ENCODE measurements at places on chromosomes 5 and 9.

DNA sequence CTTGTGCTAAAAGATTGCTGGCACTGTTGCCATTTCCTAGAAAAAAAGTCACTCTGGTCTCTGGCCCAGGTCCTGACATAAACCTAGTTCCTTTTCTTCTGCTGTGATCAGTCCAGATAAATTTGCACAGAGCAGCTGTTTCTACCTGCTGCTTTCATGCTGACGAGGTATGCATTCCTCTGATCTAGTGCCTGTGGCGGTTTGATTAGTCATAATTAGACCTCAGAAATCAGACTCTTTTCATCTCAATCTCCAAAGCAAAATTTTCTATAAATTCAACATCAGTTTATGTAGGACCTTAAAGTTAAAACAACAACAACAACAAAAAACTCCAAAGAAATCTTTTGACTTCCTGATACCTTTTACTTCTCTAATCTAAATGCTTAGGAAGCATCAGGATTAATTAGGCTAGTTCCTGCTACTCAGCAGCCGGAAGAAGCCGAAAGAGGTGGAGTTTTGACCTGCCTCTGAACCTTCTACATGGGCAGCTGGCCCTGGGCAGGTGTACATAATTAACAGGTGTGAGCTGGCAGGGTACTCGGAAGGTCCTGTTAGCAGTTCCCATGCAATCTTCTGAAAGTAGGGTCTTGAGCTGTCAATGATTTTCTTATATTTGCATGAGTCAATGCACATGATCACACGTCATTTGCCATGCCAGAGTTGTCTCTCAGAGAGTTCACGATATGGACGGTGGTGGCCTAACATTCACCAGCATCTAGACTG lies 83.3 kb upstream of the CCDC112 start:
- no peak for DNase-seq

- DNase-seq, result no peak
These were observed 50.4 kb upstream of the RNF130 start for GRCh38 chr5:180121826-180122413.

DNA sequence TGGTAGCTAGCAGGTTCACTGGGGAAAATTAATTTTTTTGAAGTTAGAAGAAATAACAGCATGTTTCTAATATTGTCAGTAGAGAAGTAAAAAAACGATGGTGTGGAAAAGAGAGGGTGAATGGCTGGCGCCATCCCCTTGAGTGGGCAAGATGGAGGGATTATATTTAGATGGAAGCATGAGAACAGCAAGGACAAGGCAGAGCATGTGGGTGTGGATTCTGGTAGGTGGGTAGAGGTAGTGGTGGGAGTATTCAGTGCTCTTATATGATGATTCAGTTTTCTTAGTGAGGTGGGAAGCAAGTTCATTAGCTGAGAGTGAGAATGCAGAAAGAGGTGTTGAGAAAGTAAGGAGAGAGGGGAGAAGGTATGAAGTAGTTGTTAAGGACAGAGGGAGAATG lies 188.1 kb downstream of the GABRB2 start:
- DNase-seq, result no peak

DNA sequence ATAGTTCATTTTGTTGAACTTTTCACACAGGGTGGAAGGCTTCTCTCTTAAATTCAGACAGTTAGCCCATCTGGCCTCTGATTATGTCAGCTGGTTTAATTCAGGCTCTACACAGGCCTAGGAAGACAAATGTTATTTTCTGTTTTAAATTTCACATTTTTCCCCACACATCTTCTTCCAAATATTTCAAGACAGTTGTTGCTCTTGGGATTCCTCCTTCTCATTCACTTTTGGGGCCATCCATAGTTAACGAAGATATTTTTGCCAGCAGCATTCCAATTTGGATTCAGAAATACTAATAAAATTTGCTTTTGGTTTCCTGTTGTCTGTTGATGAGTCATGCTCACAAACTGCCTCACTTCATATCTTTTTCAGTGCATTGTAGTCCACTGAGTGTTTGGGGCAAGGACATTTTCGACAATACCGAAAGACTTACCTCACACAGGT lies 475.4 kb downstream of the DMAC1 start:
- DNase-seq, result no peak

- no peak for DNase-seq
These were observed 146.2 kb upstream of the GPR151 start for GRCh38 chr5:146662229-146662628.

GRCh38 chr5:147699496-147700088 lies 82.9 kb downstream of the JAKMIP2 start:
- no peak for DNase-seq

- peak; percentile 10 for DNase-seq
These were observed 405.4 kb downstream of the DMAC1 start for GRCh38 chr9:7394002-7394774.

DNA sequence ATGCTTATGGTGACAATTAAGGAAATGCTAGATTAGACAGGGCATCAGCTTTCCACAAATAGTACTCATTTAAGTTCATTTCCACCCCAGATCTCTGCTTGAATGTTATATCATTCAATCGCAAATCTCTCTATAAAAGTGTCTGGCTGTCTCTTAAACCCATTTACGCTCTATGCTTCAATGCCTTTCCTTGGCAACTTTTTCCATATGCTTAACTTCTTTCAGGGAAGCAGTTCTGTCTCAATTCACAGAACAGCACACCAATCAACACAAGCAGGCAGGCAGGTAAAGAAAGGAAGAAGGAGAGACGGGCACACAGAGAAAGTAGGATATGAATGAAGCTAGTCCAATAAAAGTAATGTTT lies 243.1 kb downstream of the DENND1A start:
- no peak for DNase-seq

- DNase-seq, result no peak
These were observed 194.1 kb downstream of the DCP2 start for GRCh38 chr5:113170707-113171106.

GRCh38 chr9:13110766-13111417 lies 168.6 kb downstream of the MPDZ start:
- no peak for DNase-seq

- no peak for DNase-seq
These were observed 338.5 kb downstream of the CETN3 start for GRCh38 chr5:90071066-90071465.

- no peak for DNase-seq
These were observed 27.4 kb upstream of the GCNT1 start for GRCh38 chr9:76431601-76432000.

DNA sequence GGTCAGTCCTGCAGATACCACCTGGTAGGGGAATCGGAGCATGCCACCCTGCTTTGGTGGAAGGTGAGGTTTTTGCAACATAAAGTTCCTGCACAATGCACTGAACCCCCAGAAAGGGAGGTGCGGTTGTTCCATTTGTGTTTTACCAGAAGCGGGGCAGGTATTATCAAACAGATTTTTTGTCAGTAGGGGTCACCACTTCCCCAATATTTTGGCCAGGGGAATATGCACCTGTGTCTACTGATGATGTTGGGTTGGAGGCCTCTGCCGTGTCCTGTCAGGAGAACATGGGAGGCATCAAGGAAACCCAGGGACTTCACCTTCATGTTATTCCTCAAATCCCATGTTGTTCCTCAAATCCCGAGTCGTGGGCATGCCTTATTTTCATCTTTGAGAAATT lies 438.7 kb downstream of the NTRK2 start:
- no peak for DNase-seq

- no peak for DNase-seq
These were observed 115.8 kb downstream of the MTX3 start for GRCh38 chr5:79875230-79875629.
